Activated CD4-positive, alpha-beta T cell treated with anti-CD3 and anti-CD28 coated beads for 36 hours (primary cell): ENCODE measurements at places on chromosomes 11 and 22.

GRCh38 chr11:64181506-64182411, 4.2 kb upstream of the STIP1 start:
- DNase-seq = peak; percentile 81

GRCh38 chr11:86161837-86162236, 82.7 kb upstream of the EED start:
- DNase-seq = no peak

GRCh38 chr11:128262463-128263345, 324.7 kb downstream of the ETS1 start:
- DNase-seq = no peak

DNA sequence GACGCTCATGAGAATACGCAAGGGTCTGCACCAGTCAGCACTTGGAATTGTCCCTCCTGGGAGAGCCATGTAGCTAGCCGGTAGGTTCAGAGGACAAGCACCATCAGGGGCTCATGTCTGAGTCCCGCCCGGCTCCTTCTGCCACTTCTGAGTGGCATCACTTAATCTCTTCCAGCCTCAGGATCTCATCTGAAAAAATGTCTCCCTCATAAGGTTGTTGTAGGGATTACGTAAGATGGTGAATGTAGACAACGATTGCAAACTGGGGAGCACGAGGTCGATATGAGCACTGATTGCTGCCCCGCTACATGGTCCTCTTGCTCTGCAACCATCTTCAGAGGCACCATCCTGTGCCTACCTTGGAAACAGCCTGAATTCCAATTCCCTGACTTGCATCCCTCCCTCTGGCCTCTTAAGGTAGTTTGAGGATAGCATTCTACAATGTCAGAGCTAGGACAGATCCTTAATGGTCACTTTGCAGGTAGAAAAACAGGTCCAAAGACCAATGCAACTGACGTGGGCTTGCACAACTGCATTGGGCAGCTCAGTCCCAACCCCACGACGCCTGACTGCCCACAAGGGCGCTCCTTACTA, 115.8 kb upstream of the TMEM45B start:
- DNase-seq = no peak

GRCh38 chr22:29032584-29032983, 29.0 kb downstream of the C22orf31 start:
- no peak for DNase-seq

DNA sequence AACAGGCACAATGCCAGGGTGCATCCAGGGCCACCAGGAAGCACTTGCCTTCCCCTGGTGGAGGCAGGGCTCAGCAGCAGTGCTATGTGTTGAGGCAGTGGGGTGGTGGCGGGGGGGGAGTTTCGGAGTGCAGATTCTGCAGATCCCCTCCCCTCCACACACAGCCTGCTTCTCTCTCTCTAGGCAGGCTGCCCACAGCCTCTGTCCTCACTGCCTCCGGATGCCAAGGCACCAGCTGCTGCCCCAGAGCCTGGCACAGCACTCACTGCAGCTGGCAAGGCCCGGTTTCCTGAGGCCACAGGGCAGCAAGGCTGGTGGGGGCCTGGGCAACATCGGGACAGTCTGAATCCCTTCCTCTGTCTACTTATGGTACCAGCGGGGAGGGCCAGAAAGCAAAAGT, 35.8 kb downstream of the NRXN2 start:
- no peak for DNase-seq

GRCh38 chr22:37416389-37416788, 10.9 kb downstream of the ELFN2 start:
- no peak for DNase-seq

- no peak for DNase-seq
Measured at GRCh38 chr11:64383580-64383979, 24.6 kb downstream of the RPS6KA4 start.

- no peak for DNase-seq
Measured at GRCh38 chr11:21933095-21933494, 259.8 kb upstream of the ANO5 start.

- DNase-seq = no peak
Measured at GRCh38 chr11:35785287-35786167, 123.0 kb downstream of the TRIM44 start.

DNA sequence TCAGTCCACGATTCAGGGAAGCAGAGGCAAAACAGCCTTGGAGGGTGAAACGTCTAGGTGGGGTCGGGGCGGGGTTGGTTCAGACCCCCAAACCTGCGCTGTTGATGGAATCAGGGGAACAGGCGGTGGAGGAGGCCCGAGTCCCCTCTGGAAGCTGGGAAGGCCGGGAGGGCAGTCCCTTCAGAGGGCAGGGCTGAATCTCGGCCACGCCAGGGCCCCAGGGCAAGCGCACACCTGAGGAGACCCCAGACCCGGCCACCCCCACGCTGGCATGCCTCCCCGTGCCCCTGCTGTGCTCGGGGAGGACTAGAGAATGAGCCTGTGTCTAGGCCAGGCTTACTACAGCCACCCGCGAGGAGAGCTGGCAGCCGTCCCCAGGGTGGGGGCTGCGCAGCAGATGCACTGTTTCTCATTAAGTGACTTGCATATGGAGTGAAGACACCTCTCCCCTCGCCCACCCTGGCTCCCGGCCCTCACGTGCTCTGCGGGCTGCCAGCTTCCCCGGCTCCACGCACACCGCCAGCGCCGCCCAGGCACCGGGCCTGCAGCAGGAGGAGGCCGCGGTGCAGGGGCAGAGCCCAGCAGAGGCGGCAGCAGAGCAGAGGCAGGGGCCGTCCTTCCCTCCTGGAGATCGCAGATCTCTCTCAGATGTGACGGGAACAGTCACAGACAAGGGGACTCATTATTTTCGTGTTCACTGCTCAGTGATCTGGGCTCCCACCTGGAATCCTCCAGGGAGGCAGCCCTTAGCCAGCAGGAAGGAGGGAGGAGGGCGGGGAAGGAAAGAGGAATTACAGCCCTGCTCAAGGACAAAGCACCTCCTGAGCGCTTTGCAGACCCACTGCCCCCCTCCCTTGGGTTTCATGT, 47.1 kb upstream of the OPCML start:
- DNase-seq = no peak

DNA sequence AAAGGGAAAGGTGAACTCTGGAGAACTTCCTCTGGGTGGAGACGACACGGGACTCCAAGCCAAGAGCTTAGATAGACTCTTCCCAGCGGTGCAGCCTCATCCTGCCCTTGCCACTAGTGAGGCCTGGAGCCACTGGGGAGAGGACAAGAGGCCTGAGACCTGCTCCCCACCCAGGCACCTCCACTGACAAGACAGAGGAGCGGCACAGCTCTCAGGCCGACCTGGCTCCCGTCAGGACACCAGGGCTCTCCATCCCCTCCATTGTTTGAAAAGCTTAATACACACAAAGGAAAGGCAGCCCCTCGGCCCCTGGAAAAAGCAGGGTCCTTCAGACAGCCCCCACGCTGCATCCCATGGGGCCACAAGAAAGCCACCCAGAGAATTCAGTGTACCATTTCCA, 29.6 kb downstream of the POLDIP3 start:
- no peak for DNase-seq

DNA sequence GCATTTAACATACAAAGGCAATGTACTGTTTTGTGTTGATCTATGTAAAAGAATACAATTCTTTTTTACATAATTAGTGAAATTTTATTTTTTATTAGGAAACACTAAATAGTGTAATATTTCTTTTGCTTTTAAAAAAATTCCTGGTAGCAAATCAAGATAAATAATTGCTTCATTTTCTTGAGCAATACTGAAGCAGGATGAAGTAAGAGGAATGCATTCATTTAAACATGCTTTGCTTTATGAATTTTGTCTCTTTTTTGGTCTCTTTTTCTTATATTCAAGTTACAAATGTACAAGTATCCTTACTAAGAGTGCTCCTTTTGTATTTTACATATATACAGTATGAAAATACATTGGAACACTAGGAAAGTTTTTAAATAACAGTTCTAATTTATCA, 144.4 kb upstream of the TEAD1 start:
- no peak for DNase-seq

DNA sequence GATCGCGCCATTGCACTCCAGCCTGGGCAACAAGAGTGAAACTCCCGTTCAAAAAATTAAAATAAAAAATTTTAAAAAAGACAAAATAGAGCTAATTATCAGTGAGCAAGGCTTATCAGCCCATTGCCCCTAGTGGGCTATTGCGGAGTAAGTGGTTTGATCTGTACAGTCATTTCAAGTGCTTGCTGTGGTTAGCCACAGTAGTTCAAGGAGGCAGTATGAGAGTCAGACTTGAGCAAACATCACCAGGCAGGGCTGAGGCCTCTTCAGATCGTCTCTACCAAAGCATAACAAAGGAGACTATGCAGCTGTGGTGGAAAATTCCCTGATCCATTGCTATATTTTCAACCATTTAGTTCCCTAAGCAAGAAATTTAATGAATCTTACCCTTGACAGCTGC, 4.3 kb upstream of the SBF2 start:
- peak; percentile 74 for DNase-seq

- DNase-seq = no peak
Measured at GRCh38 chr11:130211781-130212401, 52.3 kb downstream of the ST14 start.

DNA sequence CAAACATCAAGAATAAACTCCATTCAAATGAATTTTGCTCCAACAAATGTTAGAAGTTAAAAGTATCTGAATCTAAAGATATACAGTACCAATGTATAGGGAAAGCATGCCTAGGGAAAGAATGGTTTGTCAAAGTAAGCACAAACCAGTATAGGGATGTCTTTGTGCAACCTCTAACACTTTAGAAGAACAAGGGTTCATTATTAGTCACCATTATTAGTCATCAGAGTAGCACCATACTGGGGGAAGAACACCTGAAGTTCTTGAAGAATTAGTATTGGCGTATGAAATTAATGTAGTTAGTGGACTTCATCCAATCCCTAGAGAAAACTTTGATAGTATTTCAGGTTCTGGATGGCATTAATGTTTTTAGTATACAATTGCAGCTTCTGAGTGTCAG, 943.7 kb downstream of the METTL15 start:
- no peak for DNase-seq

DNA sequence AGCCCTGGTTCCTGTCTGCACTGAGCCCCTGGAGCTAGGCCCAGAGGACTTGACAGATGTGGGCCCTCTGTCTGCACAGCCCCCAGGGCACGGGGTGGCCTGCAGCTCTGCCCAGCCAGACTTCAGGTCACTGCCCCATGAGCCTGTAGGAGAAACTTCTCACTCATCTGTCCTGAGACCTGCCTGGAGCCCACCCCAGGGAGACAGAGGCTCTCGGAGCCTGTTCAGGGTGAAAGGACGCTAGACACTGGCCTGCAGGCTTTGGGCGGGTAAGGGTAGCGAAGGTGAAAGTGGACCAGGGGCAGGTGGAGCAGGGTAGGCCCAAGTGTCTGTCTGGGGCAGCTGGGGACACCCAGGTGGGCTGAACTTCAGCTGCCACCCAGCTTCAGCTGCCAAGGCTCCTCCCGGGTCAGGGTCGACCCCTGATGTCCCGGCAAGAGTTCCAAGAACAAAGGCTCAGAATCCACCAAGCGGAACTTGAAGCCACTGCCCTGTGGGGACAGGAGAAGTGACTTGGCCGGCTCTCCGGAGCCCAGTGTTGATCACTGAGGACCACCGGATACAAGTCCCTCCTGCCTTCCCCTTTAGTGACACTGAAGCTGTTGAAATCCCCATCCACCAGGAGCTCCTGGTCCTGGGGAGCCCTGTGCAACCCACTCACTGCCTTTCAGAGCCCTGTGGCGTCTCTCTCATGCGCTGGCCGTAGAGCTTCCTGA, 90.3 kb downstream of the KCNQ1 start:
- no peak for DNase-seq

- DNase-seq = peak; percentile 54
Measured at GRCh38 chr11:44950031-44950624, 555 bp downstream of the TP53I11 start.

GRCh38 chr22:43440104-43440387, 28.2 kb downstream of the MPPED1 start:
- DNase-seq = no peak

- DNase-seq = no peak
Measured at GRCh38 chr11:132422722-132423121, 1052.3 kb downstream of the NTM start.

DNA sequence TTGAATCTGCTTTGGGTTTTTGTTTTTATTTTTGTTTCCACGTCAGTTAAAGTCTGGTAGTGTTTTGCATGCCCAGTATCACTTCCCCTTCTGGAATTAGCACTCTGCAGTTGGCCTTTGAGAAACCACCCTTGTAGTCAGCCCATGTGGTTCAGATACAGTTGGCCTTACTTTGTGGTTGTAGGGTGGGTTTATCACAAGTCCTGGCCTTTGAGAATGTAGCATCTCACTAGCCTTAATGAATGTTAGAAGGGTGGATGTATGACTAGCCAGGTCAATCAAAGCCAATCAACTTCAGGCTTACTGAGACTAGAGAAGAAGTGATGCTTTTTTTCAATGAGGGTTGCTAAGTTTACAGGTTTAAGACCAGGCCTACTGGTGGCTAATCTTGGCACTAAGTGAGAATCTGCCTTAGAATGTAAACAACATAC, 19.8 kb downstream of the ARL14EP start:
- DNase-seq = no peak

DNA sequence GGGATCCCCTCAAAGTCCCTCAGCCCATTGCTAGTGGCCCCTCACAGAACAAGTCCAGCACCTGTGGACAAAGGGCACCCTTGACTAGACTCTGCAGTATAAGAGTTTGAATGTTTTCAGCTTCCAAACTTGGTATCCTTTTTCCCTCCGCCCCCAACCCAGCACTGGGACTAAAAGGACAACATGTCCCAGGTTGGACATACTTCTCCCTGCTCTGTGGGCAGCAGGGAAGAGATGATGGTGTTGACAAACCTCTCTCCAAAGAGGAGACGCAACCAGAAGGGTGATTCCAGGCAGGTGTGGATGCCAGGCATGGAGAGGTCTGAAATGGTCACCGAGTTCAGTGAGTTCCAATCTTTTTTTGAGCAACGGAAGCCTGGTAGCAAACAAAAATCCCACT, 4.5 kb upstream of the MYOD1 start:
- DNase-seq = no peak

GRCh38 chr22:19891317-19892256, 36.9 kb upstream of the GNB1L start:
- DNase-seq = peak; percentile 92

GRCh38 chr22:48710410-48710809, 1117.3 kb downstream of the BRD1 start:
- no peak for DNase-seq

- DNase-seq = peak; percentile 78
Measured at GRCh38 chr22:31248138-31248745, 36.1 kb downstream of the LIMK2 start.

DNA sequence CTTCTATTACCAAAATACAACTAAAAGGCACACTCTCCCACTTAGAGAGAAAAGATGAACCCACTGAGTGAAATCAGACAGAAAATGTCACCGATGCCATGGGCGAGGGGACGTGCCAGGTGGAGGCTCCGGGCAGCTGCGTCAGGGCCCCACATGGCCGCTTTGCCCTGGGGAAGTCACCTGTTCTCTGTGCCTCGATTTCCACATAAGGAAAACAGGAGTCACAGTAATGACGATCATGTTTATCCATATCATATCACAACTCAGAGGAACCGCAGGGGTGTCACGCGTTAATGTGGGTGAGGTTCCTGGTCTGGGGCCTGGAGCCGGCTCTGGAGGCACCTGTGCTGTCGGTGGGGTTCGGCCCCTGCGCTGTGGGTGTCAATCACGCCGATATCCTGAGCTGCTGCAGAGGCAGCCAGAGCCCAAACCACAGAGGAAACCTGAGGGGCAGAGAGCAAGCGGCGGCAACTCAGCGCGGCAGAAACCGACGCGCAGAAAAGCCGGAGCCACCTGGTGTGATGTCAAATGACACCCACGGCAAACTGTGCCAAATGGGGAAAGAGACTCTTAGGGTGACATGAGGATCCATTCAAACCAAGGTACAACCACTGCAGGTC, 243.7 kb downstream of the BRD1 start:
- no peak for DNase-seq

GRCh38 chr22:45376009-45376408, 37.4 kb downstream of the SMC1B start:
- no peak for DNase-seq

- DNase-seq = no peak
Measured at GRCh38 chr22:23085785-23086184, 15.5 kb downstream of the GNAZ start.
